Retinal pigment epithelial cell (primary cell): ENCODE measurements at places on chromosomes 7 and 10.

- DNase-seq = no peak
Observed at GRCh38 chr10:77604063-77604462, 33.5 kb downstream of the KCNMA1 start.

DNA sequence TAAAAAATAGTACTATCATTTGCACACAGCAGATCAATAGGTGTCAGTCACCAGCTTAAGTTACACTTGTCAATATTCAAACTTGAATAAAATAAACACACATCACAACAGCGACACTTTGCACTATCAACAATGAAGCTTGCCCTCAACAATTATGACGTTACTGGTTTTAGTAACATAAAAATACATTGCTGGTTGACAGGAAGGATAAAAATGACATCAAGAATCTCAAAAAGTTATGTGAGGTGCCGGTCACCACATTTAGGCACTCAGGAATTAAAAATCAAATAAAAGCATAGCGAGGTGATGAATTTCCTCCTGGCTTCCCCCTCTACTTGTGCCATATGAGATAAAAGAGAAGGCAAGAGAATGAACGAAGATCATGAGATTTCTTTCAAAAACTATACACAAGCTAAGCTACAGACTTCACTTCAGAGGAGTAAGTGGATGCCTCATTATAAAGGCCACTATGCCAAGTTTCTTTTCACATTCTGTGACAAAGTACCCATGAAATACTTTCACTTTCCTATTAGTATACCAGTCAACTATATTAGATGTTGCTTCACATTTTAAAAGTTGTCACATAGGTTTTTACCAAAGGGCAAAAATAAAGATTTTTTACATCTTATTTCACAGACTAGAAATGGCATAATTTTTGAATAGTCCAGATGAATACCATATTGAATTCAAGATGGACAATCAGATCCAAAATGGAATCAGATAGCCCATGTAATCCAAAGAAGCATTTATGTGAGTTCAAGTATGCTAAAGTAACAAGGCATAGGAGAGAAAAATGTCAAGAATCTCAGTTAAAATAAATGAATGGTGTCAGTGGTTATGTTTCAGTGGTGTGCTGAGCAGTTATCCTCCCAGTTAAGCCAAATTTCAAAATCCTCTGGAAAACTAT lies 3.6 kb downstream of the CCDC71L start:
- DNase-seq = no peak

DNA sequence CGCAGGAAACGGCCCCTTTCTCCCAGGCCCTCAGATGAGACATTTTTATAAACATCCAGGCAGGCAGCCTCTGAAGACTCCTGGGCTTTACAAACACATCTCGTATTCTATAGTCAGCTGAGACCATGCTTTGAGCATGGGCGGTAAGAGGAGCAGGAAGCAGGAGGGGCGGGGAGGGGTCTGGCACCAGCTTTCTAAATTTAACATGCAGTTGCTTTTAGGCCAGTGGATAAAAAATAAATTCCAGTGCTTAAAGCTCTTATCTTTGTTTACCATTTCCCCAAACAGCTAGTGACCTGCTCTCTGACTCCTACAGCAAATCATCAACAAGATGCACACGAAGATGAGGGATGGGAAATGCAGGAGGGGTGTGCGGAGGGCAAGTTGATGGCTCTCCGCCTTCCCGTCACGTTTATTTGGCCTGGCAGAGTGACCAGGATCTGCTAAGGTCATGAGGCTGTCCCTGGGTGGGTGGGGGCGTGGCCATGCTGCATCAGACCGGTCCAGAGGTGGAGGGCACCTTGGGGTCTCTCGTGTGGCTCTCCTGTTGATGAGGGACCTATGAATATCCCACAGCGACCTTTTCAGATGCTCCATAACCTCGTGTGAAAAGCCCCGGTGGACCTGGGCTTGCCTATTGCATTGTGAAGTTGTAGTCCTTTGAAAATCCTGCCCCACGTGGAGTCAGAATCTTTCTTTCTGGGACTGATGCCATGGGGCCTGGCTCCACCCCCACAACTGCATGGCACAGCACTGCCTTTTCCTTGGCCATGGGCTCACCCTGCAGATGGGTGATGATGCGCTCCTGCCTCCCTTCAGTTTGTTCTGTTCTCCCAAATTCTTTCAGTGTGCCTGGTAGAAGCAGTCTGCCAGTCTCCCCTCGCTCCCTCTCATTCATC lies 67.5 kb downstream of the PARP12 start:
- DNase-seq = peak; percentile 15

GRCh38 chr7:127550247-127550646 lies 35.1 kb downstream of the GCC1 start:
- DNase-seq = no peak

DNA sequence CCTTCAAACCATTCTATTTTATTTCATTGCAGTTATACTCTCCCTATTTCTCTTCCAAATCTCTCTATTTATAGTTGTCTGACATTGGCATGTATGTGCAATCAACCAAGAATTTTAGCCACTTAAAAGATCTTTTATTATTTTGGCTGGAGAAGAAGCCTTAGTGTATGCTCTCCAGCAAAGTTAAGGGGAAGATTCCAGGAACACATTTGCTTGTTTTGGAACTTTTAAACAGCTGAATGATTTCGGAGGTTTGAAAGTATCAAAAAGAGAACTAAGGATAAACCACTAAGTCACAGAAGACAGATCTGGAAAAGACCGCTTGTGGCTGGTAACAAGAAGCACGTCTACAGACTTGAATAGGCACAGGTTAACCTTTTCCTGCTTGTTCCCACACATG lies 182.2 kb upstream of the FZD1 start:
- no peak for DNase-seq

DNA sequence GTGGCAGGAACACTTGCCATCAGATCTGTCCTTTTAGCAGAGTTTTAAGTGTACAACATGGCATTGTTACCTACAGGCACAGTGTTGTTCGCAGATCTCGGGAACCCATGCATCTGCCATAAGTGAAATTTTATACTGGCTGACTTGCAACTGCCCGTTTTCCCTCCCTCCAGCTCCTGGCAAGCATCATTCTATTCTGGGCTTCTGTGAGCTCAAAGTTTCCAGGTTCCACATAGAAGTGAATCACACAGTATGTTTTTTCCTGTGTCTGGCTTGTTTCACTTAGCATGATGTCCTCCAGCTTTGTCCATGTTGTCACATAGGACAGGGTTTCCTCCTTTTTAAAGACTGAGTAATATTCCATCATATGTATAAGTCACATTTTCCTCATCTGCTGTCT lies 56.6 kb downstream of the C10orf143 start:
- DNase-seq = no peak

GRCh38 chr10:58511765-58512490 lies 744 bp upstream of the BICC1 start:
- no peak for DNase-seq

DNA sequence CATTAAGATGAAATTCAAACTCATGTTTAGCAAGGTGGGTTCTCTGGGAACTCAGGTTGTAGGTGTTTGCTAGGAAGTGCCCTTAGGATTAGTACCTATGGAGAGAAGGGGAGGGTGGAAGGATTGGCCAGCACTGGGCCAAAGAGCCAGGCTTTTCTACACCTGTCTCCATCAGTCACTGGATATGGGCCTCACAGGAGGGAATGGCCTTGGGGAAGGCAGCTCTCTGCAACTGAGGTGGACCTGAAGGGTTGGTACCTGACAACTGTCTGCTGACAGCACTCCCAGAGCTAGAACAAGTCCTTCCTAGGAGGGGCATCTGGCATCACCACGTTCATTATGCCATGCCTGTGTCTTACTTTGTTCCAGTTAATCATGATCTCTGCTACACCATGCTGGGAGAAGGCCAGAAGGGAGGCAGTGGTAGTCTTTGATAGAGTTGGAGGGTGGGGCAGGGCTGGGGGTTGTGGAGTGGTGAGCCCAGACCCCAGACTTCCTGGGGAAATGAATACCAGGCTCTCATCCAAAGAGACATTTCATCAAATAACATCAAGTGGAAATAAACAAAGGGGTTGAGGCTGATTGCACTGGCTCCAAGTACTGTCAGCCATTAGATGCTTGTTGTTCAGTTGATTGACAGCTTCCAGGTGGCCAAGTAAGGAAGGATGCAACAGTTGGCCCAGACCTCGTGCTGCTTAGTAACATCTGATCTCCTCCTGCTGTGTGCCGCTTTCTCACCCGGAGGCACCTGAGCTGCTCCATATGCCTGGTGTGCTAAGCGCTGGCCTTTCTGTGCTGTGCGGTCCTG lies 70.6 kb upstream of the PIK3CG start:
- no peak for DNase-seq

DNA sequence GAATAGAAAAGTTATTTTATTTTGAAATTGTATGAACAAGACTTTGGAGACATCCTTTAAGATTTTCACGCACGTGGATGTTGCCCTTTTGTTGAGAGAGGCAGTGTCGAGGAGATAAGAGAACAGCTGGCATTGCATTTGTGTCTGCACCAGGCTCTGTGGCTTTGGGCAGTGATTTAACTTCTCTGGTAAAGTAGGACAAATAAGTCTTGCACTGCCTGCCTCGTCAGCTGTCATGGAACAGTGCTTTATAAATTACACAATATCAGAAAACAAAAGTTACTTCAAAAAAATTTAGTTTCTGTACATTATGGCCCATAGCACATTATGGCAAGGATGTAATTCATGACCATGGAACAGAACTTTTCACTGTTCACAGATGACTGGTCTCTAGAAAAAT lies 20.1 kb downstream of the SNX10 start:
- no peak for DNase-seq

DNA sequence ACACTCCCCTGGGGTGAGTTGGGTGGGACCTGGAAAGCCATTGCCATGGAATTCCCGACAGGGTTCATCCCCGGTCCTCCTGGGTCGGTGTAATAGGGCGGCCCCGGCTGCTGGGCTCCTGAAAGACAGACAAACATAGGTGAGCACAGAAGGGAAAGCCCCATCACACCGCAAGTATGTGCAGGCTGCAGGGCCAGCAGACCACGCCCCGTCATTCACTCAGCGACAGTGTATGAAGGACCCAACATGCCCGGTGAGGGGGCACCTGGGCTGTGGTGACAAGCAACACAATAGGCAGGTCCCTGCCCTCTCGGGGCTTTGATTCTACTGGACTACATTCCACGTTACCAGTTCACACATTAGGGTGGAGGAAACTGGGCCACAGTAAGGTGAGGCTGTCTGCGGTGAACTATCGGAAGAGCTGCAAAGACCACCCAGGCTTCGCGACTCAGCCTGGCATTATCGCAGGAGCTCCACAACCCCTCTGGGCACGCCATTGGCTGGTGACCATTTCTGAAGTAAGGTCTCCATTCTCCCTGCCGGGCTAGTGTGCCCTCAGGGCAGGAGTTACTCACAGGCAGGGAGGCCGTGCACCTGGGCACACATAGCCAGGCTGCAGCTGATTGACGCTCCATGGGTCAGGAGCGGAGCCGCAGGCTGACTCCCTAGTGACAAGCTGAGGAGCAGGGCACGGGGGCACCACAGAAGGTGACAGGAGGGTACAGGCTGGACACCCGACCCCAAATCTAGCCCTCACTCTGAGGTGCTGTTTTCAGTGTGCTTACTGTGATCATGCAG lies 99.2 kb downstream of the VOPP1 start:
- no peak for DNase-seq

DNA sequence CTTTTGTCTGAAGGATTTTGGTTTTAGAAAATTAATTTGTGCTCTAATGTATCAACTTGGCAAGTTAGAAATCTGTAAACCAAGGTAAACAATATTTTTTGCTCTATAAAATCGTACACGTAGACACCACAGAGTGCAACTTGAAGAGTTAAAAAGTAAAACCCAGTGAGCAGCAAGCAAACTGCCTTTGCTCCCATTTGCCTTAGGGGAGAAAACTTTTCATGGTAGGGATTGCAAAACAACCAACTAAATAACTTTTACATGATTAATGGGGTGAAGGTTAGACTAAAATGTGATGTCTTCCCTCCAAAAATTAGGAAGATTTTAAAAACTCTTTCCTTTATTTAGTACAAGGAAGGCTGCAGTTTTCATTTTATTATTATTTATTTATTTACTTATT lies 224.2 kb upstream of the LYZL1 start:
- no peak for DNase-seq

DNA sequence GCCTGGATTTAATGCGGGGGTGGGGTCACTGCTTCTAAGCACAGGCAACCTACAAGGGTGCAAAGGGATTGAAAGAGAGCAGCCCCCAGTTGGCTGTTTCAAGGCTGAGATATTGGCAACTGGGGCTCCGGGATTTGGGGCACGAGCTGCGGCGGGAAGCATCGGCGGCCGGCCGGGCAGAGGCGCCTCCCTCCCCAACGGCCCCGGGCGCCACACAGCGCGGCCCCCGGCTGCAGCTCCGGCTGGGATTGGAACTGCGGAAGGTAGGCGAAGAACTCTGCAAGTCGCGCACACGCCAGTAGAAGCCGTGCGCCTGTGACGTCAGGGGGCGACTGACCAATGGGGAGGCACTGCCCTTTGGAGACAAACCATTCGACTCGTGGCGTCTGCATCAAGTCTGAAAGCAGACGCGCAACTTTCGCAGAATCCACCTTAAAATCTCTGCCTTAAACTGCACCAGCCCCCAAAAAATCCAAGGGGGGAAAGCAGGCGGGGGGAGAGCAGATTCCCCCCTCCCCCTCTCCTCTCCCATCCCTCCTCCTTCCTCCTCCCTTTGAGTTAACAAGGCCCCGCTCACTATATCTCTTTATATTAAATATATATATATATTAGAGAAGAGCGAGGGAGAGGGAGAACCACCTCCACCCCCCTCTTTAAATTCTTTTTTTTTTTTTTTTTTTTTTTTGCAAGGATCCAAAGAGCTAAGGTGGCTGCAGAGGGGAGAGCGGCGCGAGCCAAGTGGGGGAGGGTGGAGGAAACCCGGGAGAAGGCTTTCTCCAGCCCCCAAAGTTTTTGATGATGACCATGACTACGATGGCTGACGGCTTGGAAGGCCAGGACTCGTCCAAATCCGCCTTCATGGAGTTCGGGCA lies at the start of gene DLX6:
Gene DLX6 (plus strand): TSS at position 371 of the 872 bp plus-strand sequence. CDS start 425 bp downstream, at position 796.
- DNase-seq = no peak

DNA sequence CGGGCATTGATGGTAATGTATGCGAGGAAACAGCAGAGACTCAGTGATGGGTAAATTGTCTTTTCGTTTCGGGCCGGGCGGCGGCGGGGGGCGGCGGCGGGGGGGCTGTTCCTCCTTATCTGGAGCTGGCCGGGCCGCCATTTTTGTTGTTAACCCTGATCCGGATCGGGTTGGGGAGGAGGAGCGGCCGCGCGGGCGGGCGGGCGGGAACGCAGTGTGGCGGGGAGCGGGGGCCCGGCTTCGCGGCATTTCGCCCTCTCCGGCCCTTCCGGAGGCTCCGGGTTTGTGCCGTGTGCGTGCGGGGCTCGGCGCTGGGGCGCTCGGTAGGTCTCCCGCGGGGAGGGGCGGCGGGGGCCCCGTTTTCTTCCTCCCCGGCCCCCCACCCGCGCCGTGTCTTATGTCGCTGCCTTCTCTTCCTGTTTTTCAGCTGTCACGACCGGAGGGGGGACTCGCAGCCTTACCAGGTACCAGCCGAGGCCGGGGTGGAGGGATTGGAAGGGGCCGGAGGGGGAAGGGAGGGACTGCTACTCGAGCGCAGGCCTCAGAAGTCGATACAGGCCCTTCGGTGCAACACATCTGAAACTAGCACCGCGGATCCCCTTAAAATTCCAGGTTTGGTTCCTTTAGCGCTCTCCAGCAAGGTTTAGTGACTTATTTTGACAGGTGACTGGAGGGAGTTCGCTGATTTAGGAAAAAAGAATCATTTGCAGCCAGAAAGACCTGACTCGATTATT lies 820 bp downstream of the WAC start:
- no peak for DNase-seq

GRCh38 chr10:47287365-47287802 lies 12.6 kb upstream of the GDF10 start:
- no peak for DNase-seq

- DNase-seq = no peak
Observed at GRCh38 chr7:147044941-147045340, 928.3 kb downstream of the CNTNAP2 start.

- DNase-seq = no peak
Observed at GRCh38 chr7:23287612-23288011, 11.5 kb upstream of the MALSU1 start.

- no peak for DNase-seq
Observed at GRCh38 chr7:39890411-39890810, 59.6 kb upstream of the CDK13 start.
